Endodermal cell (in vitro differentiated cells): ENCODE measurements at places on chromosomes 1 and 21.
A peak's percentile ranks its signal among the peaks of the same experiment; 100 is the strongest.

DNA sequence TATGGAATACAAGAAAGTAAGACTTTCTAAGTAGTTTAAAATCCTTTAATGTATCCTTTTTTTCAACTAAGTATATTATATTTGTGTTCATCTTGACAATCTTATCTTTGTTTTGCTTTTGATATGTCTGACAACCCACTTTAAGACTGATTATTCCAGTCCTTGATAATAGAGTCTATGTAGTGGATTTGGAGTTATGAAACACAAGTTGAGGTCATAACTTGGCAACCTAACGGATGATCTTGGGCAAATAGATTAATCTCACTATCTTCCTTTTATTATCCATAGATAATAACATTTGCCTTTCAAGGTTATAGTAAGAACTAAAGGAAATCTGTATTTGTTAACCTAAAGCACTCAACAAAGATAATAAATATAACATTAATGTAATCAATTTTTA, 4.8 kb upstream of the GBP2 start:
- DNase-seq: no peak

GRCh38 chr21:20999659-21000058, 1.4 kb downstream of the NCAM2 start:
- DNase-seq: peak; percentile 79

- DNase-seq: no peak
These were observed 27.8 kb downstream of the H6PD start for GRCh38 chr1:9262096-9262986.

- no peak for DNase-seq
These were observed 19.3 kb upstream of the UBL4B start for GRCh38 chr1:110092991-110093390.

DNA sequence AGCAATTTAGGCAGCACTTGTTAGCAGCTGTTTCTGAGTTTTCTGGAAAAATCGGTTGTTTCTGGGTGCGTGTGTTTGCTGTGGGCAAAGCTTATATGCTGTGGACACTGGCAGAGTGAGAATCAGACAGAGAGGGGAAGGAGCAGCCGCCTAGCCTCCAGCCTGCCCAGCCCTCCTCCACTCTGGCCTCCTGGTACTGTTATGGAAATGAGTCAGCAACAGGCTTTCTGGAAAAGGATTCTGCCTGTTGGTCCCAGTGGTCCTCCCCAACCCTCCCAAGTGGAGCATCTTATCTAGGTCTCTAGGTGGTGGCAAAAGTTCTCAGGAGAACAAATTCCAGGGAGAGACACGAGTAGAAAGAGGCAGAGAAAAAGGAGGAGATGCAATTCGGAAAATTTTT, 42.2 kb upstream of the GOLT1A start:
- DNase-seq: peak; percentile 64

- DNase-seq: no peak
These were observed 178.3 kb downstream of the KCNJ6 start for GRCh38 chr21:37737996-37738395.

DNA sequence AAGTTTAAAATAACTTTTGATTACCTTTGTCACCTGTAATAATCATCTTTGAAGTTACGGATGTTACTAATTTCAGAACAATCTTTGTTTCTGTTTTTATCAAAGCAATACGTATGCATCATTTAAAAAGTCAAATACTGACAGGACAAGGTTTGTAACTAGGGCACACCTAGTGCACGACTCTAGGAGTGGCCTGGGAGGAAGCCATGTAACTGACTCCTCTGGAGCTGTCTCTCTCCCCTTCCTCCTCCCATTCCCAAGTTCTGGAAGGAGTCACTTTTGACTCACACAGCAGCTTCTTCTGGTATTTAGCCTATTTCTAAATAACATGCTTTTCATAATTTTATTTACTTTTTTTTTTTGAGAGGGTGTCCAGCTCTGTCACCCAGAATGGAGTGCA, 11.8 kb upstream of the RAP1GAP start:
- DNase-seq: no peak

GRCh38 chr1:227673441-227673840, 61.7 kb downstream of the JMJD4 start:
- no peak for DNase-seq

- no peak for DNase-seq
These were observed 281.1 kb upstream of the DUSP10 start for GRCh38 chr1:222023025-222023424.

DNA sequence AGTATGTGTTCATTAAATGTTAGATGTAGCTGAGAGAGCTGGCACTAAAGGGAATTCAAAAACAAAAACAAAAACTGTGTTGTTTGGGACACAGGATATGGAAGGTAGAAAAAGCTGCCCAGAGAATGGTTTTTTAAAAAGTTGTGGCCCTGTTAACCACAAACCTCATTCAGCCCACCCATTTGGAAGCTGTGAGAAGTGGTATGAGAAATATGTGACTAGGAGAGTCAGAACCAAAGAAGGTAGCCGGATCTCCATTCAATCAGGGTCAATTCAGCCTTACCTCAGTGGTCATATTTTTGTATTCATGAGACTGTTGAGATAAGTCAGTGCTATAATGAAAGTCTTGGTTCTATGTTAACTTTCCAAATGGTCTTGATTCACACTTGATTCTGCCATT, 29.8 kb upstream of the CACYBP start:
- DNase-seq: no peak

DNA sequence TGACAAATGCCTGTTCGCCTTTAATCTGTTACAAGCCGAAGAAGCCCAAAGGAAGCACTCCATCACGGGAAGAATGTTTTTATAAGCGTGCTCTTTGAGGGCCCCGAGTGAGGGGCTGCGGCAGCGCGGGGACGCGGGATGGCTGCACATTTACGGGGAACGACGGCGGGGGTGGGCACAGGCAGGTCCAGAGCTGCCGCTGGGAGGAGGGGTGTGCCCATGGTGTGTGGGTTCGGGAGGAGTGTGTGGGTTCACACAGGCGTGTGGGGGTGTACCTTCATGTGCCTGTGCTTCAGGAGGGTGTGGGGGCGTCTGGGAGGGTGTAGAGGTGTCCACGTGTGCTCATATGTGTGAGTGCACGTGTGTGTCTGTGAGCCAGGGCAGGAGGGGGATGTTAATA, 155.9 kb upstream of the ZC3H12A start:
- DNase-seq: no peak

DNA sequence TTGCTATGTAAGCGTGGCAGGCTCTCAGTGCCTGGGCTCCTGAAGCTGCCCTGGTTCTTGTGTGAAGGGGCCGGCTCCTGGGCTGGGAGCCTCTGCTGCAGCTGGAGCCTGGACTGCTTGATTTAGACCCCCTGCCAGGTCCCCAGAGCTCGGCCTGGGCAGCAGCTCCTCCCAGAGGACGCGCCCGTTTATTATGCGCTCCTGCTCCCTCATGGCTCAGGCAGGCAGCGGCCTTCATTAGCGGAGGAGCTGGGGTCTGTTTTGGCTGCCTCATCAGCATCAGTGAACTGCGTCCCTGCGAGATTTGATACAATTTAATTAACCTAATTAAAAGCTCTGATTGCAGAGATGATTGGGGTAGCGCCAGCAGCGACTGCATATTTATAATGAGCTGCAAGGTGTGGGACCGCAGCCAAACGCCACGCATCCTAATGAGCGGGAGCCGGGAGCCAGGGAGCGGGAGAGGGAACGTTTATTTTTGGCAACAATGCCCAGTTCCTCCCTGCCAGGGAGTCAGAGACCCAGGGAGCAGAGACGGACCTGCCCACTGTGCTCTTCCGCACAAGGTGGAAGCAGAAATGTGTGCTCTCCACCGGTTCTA, 16.6 kb downstream of the UTP11 start:
- DNase-seq: peak; percentile 91

- no peak for DNase-seq
These were observed 238.0 kb downstream of the NTNG1 start for GRCh38 chr1:107378866-107379265.

- no peak for DNase-seq
These were observed 326.7 kb downstream of the SIPA1L2 start for GRCh38 chr1:232303222-232303620.

- no peak for DNase-seq
These were observed 9.3 kb upstream of the CTRC start for GRCh38 chr1:15428815-15429435.

DNA sequence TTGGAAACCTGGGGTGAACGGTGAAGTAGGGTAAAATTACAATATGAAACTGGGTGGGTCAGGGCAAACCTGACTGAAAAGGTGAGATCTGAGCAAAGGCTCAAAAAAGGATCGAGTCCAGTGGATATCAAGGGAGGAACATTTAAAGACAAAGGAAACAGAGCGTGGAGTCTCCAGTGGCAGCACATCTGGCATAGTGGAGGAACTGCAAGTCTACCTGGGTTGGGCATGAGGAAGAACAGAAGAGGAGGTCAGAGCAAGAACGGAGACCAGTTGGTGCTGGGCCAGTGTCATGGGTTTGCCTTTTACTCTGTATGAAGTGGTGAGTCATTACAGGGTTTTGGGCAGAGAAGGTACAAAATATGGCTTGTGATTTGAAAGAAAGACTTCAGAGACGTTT, 163.7 kb downstream of the NTPCR start:
- peak; percentile 64 for DNase-seq
